ENCODE measurements at places on chromosomes 1 and 21.
A peak's percentile ranks its signal among the peaks of the same experiment; 100 is the strongest.

DNA sequence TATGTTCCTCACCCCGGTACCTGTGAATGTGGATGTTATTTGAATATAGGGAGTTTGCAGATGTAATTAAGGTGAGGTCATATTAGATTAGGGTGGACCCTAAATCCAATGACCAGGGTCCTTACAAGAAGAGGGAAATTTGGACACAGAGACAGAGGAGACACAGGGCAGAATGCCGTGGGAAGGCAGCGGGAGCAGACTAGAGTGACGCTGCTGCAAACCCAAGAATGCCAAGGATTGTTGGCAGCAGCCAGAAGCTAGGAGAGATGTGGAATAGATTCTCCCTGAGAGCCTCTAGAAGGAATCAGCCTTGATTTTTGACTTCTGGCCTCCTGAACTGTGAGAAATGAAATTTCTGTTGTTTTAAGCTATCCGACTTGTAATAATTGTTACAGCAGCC lies 53.6 kb downstream of the SPATA46 start:
- DNase-seq = no peak

DNA sequence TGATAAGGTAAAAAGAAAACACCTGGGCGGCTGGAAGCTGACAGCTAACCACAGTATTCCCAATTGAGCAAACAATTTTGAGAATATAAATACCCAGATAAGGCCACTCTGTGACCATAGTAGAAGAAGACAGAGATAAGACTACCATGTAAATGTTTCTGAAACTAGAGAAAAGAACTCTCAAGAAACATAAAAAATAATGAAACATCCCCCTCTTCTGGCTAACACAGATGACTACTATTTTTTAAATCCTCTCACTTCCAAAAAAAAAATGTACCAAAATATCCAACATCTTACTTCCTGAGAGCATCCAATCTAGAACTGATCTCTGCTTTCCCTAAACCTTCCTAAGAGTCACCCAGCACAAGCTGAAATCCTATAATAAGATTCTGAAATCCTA lies 125.9 kb downstream of the HFM1 start:
- no peak for DNase-seq

DNA sequence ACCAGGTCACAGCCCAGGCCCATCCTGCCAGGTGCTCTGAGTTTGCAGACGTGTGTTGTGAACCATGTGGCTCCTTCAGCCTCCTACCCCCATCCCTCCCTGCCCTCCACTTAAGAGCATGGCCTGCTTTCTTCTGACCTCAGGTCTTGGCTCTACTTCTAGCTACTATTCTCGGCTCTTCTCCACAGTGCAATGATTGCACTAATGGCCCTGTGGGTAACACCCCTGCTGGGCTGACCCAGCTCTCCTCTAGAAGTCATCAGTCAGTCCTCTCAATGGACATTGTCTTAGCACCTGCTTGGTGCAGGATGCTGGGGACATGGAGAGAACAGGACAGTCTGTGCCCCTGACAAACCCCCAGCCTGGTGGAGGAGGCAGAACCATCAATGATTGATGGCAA lies 22.2 kb upstream of the IFFO2 start:
- no peak for DNase-seq

- DNase-seq = no peak
Measured at GRCh38 chr1:22263359-22263758, 120.5 kb upstream of the WNT4 start.

GRCh38 chr1:88060112-88060673 lies 623.9 kb upstream of the PKN2 start:
- DNase-seq = no peak

DNA sequence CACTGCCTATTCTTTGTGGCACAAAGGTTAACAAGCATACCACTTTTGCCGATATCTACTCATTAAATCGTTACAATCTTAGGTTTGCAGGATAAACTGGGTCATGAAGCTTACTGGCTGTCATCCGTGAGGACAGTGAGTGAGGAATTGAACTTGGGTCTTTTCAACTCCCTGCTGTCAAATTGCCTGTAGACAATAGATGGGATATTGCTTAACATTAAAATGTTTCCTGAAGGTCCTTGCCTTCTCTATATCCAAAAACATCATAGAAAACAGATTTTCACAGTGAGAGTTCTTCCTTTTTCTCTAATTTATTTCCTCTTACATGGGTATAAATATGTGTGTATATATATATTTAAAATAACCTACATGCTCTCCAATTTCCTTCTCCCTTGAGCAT lies 257.8 kb downstream of the LMO4 start:
- DNase-seq = no peak

DNA sequence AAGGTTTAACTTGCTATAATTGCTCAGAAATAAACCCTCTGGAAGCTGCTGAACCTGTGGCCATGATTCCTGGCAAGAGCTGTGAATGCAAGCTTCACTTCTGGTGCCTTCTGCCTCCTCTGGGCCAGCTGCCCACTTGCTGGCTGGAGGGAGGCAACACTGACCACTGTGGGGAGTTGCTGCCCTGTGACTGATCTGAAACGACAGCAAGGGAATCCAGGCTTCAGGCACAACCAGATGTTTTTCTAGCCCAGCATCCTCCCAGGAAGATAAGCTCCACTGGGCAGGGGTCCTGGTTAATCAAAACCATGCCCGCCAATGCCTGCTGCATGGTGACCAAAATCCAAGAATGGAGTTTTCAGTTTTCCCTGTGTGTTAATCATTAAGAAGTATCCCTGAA lies 180.0 kb upstream of the HMGB4 start:
- no peak for DNase-seq

GRCh38 chr1:192610112-192610889 lies 25.6 kb upstream of the RGS13 start:
- no peak for DNase-seq

GRCh38 chr1:205791568-205792180 lies 16.4 kb upstream of the RAB29 start:
- peak; percentile 8 for DNase-seq

DNA sequence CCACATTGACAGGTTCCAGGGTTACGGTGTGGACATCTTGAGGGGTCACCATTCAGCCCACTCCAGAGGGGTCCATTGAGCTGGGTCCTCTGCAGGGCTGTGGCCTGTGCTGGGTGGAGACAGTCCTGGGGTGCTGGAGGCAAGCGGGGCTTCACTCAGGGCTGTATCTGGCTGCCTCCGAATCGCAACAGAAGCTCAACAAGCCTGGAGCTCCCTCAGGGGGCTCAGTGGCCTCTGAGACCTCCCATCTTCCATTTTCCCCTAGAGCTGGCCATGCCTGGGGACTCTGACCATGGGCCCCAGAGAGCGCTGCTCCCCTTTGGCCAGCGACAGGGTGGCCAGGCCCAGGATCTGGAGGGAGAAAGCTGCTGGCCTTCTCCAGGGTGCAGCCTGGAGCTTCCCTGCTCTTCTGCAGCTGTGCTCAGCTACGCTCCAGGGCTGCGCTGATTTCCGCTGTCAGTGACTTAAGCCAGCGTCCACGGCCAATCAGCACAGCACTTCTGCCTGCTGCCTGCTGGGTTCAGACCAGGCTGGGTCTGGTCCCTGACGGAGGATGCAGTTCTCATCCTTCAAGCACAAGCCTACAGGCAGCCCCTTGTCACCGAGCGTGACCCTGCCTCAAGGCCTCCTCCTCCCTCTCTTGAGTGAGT lies 45.0 kb upstream of the ADARB1 start:
- no peak for DNase-seq

DNA sequence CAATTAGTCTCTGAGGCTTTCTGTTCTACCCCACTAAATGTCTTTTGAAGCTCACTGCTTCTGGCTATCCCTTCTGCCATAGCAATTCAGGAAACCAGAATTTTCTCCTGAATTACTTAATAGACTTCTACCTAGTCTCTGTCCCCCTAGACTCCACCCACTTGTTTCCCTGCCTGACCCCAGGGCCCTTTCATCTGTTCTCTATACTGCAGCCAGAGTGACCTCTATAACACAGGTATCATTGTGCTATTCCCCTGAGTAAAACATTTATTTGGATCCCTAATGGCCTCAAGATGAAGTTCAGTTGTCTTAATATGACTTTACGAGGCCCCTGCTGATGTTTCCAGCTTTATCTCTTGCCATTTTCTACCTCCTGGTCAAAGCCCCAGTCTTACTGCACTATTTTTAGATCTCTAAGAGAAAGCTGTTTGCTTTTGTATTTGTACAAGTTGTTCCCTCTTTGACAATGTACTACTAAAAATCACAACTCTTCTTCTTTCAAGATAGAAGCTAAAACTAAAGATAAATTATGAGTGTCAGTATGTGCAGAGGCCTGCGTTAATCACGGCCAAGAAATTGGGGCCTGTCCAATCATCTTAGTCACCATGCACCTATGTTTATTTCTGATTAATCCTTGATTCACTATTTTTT lies 54.5 kb downstream of the ATP1B1 start:
- no peak for DNase-seq

- no peak for DNase-seq
Measured at GRCh38 chr1:235199441-235199840, 38.4 kb upstream of the RBM34 start.

- peak; percentile 43 for DNase-seq
Measured at GRCh38 chr1:151047591-151047924, at the start of gene C1orf56. Gene C1orf56, plus strand, starts transcription at chr1:151047751. Its CDS starts 97 bp downstream, at chr1:151047848.

- no peak for DNase-seq
Measured at GRCh38 chr1:9165396-9165795, 36.5 kb upstream of the GPR157 start.

- DNase-seq = no peak
Measured at GRCh38 chr1:228416217-228416933, at the start of gene TRIM17. Gene TRIM17, minus strand, starts transcription at chr1:228416861. Its CDS starts 1,789 bp downstream, at chr1:228415072.

- DNase-seq = no peak
Measured at GRCh38 chr1:191162762-191163161, 685.1 kb upstream of the BRINP3 start.

- no peak for DNase-seq
Measured at GRCh38 chr1:66386712-66387111, 147.2 kb upstream of the SGIP1 start.

- no peak for DNase-seq
Measured at GRCh38 chr1:1169429-1170214, 4.1 kb upstream of the TTLL10 start.

All from T-helper 22 cell (primary cell).